ENCODE measurements at places on chromosomes 3 and 15. TPM values are rescaled to one million over a fixed set of nuclear protein-coding genes. Genes with fewer than 3 reads are reported as not detected.

DNA sequence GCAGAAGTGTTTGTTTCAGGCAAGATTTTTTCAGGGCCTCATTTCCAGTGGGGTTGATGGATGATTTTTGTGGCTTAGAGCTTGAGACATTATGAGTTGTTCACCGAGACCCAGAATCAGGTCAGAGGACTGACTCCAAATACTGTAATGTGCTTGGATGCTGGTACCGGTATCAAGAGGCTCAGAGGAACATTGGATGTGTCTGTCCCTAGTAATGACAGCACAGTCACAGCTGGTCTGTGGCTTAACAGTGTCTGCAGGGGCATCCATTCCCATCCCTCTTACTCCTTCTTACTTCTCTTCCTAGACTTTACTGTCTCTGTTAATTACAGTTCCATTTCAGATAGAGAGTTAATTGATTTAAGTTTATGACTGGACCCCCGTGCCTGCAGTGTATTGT is 107.8 kb downstream of the PTPRG start:
- no peak for DNase-seq

- no peak for DNase-seq
These were observed 42.7 kb downstream of the EXOG start for GRCh38 chr3:38538773-38539353.

DNA sequence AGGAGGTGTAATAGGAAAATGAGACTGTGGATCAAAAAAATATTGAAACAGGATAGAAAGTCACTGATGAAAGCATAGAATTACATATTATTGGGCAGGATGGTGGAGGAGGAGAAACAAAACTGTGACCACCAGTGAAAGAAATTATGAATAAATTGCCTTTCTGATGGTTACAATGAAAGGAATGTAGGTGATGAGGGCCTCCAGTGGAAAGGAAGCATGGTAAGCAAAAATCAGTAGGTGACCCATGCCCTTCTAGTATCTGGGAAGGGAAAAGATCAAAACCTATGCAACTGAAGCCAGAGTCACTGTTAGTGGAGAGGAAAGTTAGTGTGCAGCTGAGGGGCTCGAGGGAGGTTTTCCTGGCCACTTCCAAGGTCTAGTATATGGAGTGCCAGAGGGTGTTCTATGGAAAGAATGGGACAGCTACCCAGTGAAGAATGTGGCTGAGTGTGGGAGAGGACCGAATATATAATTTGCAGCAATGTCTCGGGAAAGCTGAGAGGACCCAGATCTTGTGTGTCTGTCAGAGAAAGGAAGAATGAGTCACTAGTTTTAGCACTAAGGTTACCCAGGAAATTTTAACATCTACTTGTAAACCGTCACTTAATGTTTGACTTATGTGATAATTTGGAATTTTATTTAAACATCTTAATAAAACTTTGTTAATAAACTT is 146.2 kb downstream of the NFKBIZ start:
- no peak for DNase-seq

- no peak for DNase-seq
These were observed 192.6 kb upstream of the MBNL1 start for GRCh38 chr3:152076148-152076547.

- no peak for DNase-seq
These were observed 110.1 kb downstream of the DNAH12 start for GRCh38 chr3:57434041-57434440.

GRCh38 chr15:87827131-87827530 is 429.4 kb downstream of the NTRK3 start:
- DNase-seq: no peak

GRCh38 chr3:72181251-72181650 is 396.3 kb upstream of the PROK2 start:
- DNase-seq: no peak

The STAB1 gene
- 222 TPM for total RNA-seq

The TUSC7 gene
- total RNA-seq: not detected

The RARB gene
- 12.9 TPM for total RNA-seq

The PRSS50 gene
- 0.17 TPM for total RNA-seq

The SERPINI1 gene
- 2.9 TPM for total RNA-seq

The PCOLCE2 gene
- total RNA-seq: 2.8 TPM

The TMEM202 gene
- total RNA-seq: not detected

The GOLGA8J gene
- not detected for total RNA-seq

Measured in mucosa of gallbladder (tissue), 1 donor.